ENCODE measurements at places on chromosomes 1 and 21.

DNA sequence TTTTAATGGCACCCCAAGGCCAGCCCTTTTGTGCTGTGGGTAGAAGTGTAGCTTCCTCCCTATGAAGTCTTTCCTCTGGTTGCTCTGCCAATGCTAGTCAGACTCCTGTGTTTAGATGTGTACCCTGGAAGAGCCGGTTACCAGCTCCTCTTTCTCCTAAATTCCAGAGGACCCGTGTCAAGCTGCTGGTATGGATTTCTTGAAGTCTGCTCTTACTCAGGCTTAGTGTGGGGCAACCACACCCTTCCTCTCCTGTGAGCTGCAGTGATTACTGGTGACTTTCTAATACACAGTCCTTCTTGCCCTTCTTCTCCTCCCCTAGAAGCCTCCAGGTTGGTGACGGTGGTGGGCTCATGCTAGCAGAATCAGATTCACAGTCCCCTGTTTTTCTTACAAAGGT lies 74.1 kb upstream of the AKT3 start:
- DNase-seq: no peak

- DNase-seq: no peak
Measured at GRCh38 chr21:45079351-45079750, 5.0 kb downstream of the ADARB1 start.

GRCh38 chr21:34704119-34704518 lies 35.3 kb downstream of the CLIC6 start:
- no peak for DNase-seq

GRCh38 chr1:167208624-167208976 lies 12.1 kb upstream of the POU2F1 start:
- DNase-seq: no peak

- DNase-seq: no peak
Measured at GRCh38 chr1:3061566-3061965, 7.4 kb upstream of the PRDM16 start.

DNA sequence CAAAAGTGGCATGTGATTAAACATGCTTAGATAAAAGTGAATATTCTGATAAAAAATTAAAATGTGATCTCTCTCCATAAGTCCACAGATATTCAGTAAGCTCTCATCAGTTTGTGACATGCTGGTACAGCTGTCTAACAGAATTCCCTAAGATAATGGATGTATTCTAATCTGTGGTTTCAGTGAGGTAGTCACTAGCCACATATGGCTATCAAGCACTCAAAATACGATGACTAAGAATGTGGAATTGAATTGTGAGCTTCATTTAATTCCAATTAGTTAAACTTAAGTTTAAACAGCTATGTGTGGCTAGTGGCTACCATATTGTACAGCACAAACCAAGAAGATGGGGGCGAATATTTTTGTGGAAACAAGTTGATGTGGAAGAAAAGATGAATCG lies 4.1 kb upstream of the REG4 start:
- no peak for DNase-seq

DNA sequence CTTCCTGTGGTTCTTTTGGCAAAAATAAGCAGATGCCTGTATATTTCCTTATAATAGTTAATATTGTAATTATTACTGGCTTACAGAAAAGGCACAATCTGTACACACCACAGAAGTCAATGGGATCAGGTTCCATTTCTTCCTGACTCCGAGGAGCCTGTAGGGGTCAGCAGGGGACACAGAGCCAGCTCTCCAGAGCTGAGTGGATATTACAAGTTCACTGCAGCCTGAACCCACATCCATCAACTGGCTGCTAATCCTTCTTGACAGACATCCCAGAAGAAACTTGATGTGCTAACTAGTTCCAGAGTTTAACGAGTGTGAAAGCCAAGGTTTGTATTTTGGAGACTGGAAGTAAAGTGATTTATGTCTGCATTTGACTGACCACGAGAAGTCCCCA lies 203.8 kb downstream of the LMX1A start:
- DNase-seq: peak; percentile 20

DNA sequence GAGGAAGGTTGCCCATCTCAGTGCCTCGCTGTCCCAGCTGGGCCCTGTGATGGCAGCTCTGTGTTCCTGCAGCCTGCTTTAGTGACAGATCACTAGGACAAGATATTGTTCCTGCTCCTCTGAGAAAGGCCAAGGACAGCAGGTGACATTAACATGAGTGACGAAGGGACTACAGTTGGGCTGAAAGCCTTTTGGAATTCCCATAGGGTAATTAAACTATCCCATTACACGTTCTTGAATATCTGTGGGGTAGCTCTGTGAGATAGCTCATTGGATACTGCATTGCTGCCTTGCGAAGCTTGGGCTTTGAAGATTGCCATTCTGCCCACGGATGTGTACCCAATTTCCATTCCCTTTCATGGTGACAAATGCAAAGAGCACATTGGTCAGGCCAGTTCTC lies 78.2 kb upstream of the COA6 start:
- DNase-seq: no peak

DNA sequence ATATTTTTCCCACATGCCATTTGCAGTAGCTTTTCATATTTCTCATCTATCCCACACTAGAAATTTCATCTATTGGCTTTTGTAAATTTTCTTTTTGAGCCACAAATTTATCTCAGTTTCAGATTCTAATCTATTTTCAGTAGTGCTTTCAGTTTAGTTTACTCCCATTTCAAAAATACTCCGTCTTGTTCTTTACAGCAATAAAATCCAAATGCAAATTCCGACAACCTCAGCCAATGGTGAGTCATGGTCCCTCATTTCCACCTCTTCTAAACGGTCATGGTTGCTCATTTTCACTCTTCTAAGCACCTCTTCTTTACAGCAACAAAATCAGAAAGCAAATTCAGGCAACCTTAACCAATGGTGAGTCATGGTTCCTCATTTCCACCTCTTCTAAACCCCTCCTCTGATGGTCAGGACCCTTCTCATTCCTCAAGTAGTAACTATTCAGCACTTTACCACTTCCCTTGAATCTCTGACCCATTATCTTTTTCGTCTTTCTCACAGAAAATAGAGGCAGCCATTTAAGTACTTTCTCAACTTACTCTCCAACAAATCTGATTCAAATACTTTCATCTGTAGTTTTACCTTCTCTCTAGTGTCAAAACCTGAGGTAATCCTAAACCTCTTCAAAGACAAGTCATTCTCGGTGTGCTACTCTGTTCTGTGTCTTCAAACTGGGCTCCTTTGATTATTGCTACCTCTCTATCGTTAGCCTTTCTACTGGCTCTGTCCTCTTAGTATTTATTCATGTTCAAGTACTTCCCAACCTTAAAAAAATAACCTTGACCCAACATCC lies 34.4 kb downstream of the C21orf91 start:
- no peak for DNase-seq
